Right renal cortex interstitium (tissue), 3 donors: ENCODE measurements at places on chromosomes 4 and X. TPM values are rescaled to one million over a fixed set of nuclear protein-coding genes. Genes with fewer than 3 reads are reported as not detected.

DNA sequence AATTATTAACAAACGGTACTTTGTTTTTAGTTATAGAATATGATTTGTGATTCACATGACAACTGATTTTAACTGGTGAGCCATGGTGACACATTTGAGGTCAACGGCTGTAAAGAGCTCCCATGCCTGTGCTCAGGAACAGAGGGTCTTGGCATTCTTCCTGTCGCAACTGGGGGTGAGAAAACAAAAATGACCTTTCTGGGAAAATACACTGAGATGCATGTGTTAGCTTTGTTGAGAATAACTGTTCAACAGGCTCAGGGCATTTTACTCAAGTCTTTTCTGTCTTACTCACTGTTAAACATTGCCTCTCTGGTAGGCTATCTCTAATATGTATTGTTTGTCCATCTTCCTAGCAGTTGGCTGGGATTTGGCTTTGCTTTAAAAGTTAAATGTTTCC lies 57.1 kb upstream of the HPGD start:
- DNase-seq: no peak

DNA sequence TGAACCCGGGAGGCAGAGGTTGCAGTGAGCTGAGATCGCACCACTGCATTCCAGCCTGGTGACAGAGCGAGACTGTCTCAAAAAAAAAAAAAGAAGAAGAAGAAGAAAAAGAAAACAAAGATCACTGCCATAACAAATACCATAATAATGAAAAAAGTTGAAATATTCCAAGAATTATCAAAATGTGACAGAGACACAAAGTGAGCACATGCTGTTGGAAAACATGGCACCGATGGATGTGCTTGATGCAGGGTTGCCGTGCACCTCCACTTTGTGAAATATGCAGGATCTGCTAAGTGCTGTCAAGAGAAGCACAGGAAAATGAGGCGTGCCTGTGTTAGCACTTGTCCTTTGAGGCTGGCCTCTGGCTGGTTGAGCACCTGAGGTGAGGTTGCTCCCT lies 133.3 kb downstream of the STK32B start:
- DNase-seq: no peak

DNA sequence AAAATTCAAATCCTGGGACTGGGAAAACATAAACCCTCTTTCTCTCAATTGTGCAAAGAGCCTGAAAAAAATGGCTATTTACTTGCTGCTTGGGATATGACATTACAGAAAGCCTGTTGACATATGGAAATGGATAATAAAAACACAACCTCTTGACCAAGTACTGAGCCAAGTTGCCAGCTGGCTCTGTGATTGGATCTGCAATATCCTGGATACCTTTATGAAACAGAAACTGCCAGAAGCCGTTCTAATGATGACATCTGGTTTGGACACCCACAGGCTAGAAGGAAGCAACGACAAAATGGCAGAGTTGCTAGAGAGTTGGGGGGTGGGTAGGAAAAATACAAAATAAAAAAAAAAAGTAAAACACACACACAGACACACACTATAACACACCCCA lies 481.4 kb downstream of the FAT4 start:
- no peak for DNase-seq

- DNase-seq: no peak
Observed at GRCh38 chrX:19625612-19626011, 110.3 kb upstream of the MAP3K15 start.

DNA sequence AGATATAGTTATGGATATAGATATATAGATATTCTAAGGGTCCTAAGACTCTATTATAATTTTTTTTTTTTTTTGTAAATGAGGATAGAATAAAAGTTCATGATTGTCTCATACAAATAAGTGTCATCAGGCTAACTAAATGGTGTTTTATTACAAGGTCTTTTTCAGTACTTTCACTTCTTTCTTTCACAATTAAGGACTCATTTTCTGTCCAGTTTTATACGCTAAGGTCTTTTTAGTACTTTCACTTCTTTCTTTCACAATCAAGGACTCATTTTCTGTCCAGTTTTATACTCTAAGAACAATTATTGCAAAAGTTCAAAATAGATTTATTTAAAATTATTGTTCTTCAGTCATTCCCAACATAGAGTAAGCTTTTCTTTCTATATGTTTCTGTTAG lies 32.7 kb downstream of the RUFY3 start:
- no peak for DNase-seq

- DNase-seq: no peak
Observed at GRCh38 chrX:41491267-41492004, 44.3 kb downstream of the NYX start.

GRCh38 chr4:120838784-120839183 lies 83.7 kb downstream of the PRDM5 start:
- DNase-seq: no peak

GRCh38 chr4:102288497-102288896 lies 56.8 kb downstream of the SLC39A8 start:
- DNase-seq: no peak

DNA sequence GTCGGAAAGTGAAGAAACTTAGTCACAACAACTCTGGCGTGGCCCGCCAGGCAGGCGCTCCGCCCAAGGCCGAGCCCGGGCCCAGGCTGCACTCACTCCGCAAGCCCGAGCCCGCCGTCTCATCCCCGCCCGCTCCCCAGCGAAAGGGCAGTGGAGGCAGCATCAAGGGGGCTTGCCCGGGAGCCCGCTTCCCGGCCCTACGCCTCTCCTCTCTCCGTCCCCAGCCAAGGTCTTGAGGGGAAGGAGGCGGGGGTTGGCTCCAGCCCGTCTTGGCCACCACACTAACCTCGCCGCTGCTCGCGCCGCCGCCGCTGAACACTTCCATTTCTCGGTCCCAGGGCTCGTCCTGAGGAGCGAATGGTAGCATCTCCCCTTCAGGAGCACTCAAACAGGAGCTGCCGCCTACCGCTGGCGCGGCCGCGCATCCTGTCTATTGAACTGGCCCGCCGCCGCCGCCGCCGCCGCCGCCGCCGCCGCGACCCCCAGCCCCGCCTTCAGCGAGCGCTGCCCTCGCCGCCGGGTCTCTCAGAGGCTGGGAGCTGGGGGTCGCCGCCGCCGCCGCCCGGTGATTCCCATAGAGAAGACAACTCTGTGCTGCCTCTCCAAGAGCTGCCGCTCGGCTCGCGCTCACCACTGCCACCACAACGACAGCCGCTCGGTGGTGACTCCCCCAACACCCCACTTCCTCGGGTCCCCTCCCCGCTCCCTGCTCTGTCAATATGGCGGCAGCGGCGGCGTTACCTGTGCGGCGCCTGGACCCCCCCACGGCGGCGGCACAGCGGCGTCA lies at the start of gene RPS6KA6:
RPS6KA6 (minus strand) TSS at position 667 of the 787 bp plus-strand sequence; CDS start at position 367, 300 bp downstream.
- no peak for DNase-seq

The ADH4 gene
- 0.93 TPM for polyA plus RNA-seq

The NAP1L2 gene
- polyA plus RNA-seq: 3.4 TPM

The PAGE4 gene
- polyA plus RNA-seq: 0.62 TPM
